ENCODE measurements at places on chromosomes 3 and 15.

GRCh38 chr3:48595526-48596121 is 495 bp upstream of the COL7A1 start:
- DNase-seq = no peak

GRCh38 chr3:15783361-15783969 is 14.3 kb downstream of the ANKRD28 start:
- DNase-seq = no peak

GRCh38 chr3:2920103-2920502 is 190.1 kb downstream of the IL5RA start:
- DNase-seq = no peak

GRCh38 chr15:75232252-75232813 is 25.8 kb upstream of the GOLGA6C start:
- no peak for DNase-seq

DNA sequence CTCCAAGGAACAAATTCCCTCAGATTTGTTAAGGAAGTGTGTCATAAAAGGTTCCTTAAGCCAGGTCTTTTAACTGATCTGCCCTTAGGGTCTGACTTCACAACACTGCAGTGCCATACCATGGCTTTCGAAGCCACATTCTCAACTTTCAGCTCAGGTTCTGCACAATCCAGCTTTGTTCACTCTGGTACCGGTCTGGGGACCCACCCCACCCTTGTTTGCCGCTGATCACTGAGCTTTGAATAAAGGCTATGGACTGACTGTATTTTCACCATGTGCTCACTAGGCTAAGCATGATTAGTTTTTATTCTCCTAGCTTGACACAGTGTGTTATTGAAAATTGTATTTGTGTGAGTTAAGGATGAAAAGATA is 15.9 kb downstream of the SNX1 start:
- peak; percentile 78 for DNase-seq

All from SK-MEL-5 (cell line).